NCI-H1092 (cell line): ENCODE measurements at places on chromosomes 2 and 18.

- DNase-seq: peak; percentile 29
Measured at GRCh38 chr2:101341901-101342624, 33.6 kb upstream of the RNF149 start.

DNA sequence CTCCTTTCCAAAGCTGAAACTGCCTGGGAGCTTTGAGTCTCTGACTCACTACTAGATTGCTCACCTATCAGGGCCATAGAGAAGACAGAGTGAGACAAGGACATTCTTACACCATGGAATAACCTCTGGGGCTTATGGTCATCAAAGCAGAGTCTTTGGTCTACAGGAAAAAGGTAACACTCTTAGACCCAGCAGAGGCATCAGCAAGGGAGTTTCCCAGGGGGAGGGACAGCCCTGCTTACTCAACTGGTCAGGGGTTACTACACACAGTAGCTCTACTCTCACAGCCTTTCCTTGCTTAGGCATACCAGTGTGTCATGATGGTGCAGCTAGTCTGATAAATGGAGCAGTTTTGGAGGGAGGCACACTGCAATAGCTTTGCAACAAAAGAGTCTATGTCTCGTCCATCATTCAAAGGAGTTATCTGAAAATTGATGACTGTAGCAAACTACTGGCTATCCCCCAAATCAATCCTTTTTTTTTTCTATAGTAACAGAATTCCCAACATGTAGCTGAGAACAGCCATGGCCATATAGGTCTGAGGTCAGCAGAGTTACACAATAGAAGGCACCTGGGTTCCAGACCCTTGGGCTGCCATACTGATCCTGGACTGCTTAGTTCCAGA is 22.4 kb upstream of the CD28 start:
- no peak for DNase-seq

- no peak for DNase-seq
Measured at GRCh38 chr2:238642973-238643372, 204.9 kb upstream of the TWIST2 start.

- DNase-seq: no peak
Measured at GRCh38 chr2:172153156-172153555, 50.5 kb upstream of the DLX2 start.

DNA sequence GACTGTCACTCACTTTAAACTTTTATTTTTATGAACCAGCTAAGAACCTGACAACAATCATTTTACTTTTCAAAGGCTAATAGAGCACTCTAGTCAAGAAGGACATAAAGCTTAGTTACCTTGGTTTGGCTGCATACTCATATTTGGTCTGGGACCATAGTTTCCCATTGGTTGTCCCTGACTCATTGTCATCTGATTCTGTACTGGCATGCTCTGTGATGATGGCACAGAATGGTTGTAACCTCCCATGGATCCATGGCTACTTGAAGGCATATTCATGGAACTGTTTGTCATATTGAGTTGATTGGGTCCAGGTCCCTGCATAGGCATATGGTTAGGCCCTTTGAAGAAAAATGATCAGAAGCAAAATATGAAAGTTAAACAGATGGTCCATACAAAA is 37.9 kb downstream of the SS18 start:
- no peak for DNase-seq

DNA sequence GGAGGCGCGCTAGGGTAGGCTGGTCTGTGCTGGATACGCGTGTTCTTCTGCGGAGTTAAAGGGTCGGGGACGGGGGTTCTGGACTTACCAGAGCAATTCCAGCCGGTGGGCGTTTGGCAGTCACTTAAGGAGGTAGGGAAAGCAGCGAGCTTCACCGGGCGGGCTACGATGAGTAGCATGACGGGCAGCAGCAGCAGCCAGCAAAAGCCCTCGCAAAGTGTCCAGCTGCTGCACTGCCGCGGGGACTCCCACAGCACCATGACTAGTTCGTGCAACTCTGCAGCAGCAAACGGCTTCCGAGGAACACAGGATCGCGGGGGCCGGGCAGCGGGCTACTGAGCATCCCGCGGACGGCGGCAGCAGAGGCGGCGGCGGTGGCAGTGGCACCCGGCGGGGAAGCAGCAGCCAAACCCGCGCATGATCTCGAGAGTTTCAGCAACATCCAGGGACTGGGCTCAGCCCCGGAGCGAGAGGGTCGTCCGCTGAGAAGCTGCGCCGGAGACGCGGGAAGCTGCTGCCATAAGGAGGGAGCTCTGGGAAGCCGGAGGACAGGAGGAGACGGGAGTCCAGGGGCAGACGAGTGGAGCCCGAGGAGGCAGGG is 368 bp downstream of the TMEFF2 start:
- peak; percentile 8 for DNase-seq

GRCh38 chr18:68489013-68489792 is 225.7 kb downstream of the TMX3 start:
- DNase-seq: no peak

DNA sequence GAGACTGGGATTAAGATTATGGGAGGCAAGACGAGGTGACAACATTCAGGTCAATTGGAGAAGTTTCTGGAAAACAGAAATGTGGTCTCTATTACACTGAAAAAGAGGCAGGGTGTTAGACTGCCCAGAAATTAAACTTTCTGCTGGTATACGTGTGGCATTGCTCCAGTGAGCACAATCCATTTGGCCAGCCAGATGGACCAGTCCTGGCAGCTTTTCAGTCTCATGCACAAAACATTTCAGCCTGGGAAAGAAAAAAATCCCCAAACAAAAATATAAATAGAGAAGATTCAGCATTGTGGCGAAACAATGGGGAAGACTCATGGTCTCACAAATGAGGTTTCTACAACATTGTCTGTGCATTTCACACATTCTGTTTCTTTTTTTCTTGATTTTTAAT is 113.9 kb downstream of the HNMT start:
- no peak for DNase-seq

DNA sequence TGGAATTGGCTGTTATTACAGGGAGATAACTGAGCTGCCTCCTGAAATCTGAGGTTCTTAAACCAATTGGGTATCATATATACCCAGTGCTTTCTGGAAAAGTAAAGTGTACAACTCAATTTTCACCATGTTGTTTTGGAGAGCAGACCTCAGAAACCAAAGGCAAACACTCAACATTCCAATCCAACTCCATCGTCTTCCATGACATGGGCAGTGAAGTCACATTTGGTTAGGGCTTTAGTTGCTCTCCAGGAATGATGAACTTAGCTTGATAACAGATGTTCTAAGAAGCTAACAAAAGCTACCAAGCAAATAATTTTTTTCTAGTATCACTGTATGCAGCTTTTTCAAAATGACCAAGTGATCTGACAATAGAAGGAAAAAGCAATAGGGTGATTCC is 107.0 kb upstream of the SLC35G4 start:
- no peak for DNase-seq

- DNase-seq: no peak
Measured at GRCh38 chr2:151918308-151918707, 90.1 kb upstream of the ARL5A start.

DNA sequence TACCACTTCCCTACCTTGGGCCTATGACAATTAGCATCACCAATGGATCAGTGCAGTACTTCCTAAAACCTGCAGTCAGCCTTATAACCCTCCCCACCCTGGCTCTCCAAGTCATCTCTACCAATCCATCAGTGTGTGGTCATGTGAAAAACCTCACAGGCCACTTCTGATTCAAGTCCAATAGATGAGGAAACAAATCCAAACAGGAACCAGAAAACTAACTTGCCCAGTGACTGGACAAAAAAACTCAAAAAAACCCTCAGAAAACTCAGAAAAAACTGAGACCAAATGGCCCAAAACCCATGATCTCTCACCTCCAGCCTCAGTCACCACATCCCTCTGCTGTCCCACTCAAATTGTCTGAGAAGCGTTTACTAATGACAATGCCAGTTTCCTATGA is 43.3 kb downstream of the TGFA start:
- no peak for DNase-seq

GRCh38 chr2:14827226-14828023 is 194.9 kb downstream of the LRATD1 start:
- DNase-seq: no peak

DNA sequence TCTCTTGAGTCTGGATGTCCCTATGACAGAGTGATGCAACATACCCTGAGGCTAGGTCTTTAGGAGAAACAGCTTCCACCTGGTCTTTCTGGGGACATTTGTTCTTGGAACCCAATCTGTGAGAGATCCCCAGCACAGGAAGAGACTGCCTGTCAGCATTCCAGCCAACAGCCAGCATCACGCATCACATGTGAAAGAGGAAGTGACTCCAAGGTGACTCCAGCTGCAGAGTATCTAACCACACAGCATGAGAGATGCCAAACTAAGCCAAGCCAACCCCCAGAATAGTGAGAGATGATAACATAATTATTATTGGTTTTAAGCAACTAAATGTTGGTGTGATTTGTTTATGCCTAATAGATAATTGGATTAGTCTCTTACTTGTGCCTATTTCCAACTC is 35.7 kb downstream of the C18orf63 start:
- no peak for DNase-seq

- DNase-seq: no peak
Measured at GRCh38 chr2:1705557-1706076, 38.7 kb downstream of the PXDN start.

DNA sequence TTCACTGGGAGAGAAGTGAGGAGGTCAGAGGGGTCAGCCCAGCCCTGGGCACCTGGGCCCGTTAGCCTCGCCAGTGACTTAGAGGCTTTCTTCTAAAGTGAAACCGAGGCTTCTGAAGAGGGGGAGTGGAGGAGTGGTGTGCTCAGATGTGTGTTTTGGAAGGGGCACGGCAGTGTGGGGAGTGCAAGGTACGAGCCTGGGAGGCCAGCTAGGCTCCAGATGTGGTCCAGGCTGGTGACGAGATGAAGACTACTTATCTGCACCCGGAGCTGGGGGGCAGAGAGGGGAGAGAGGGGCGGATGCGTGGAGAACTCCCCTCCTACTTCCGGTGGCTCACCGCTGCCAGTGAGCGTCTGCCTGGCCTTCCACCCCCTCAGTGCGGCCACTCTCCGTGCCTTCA is 371.3 kb upstream of the HS6ST1 start:
- DNase-seq: no peak

DNA sequence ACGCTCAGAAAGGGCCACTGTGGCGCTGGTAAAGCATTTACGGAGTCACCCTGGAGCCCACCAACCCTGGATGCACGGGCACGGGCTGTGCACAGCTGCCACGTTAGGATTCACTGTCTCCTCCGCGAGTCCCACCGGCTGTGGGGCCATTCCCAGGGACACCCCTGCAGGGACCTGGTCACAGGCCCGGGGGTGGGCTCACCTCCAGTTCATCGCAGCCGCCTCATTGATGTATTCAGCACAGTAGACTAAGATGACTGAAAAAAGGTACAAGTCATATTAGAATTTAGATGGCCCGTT is 4.7 kb downstream of the TMEM18 start:
- no peak for DNase-seq
